ENCODE measurements at places on chromosomes 11 and 22. TPM values are rescaled to one million over a fixed set of nuclear protein-coding genes. Genes with fewer than 3 reads are reported as not detected.

Gene TRIM48
- polyA plus RNA-seq = not detected

Gene MRPL16
- 44.8 TPM for polyA plus RNA-seq

Gene LRRC55
- polyA plus RNA-seq = 0.04 TPM

Gene OR5P2
- polyA plus RNA-seq = not detected

Gene TMEM132A
- polyA plus RNA-seq = 37.4 TPM

Gene SLC29A2
- polyA plus RNA-seq = 4.7 TPM

Gene DKK3
- 9.7 TPM for polyA plus RNA-seq

Gene MMP27
- 0.07 TPM for polyA plus RNA-seq

Gene SLC22A6
- polyA plus RNA-seq = not detected

Gene CCDC88B
- 33.3 TPM for polyA plus RNA-seq

Gene OR10A2
- not detected for polyA plus RNA-seq

Gene DTX4
- polyA plus RNA-seq = 2.4 TPM

Measured in esophagus (tissue), 2 donors.